Activated CD4-positive, alpha-beta T cell treated with anti-CD3 and anti-CD28 coated beads for 36 hours (primary cell): ENCODE measurements at places on chromosomes 4 and X.

DNA sequence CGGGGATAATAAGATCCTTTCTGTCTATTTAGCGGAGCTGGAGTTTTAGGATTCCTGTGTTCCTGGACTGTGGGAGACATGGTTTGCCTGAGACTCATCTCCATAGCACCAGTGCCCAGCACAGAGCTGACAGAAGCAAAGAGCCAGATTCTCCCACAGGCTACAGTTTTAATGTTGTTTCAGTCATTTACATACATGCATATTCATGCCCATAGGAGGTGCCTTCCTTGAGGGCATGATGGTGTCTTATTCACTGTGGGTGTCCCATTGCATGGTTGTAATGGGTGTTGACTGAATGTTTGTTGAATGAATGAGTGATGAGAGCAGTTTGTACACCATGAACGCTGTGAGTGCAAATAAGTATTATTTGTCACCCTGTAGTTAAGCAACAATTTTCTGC is 260.6 kb downstream of the EVC2 start:
- DNase-seq: no peak

GRCh38 chr4:15913631-15913970 is 24.9 kb downstream of the FGFBP1 start:
- DNase-seq: no peak

DNA sequence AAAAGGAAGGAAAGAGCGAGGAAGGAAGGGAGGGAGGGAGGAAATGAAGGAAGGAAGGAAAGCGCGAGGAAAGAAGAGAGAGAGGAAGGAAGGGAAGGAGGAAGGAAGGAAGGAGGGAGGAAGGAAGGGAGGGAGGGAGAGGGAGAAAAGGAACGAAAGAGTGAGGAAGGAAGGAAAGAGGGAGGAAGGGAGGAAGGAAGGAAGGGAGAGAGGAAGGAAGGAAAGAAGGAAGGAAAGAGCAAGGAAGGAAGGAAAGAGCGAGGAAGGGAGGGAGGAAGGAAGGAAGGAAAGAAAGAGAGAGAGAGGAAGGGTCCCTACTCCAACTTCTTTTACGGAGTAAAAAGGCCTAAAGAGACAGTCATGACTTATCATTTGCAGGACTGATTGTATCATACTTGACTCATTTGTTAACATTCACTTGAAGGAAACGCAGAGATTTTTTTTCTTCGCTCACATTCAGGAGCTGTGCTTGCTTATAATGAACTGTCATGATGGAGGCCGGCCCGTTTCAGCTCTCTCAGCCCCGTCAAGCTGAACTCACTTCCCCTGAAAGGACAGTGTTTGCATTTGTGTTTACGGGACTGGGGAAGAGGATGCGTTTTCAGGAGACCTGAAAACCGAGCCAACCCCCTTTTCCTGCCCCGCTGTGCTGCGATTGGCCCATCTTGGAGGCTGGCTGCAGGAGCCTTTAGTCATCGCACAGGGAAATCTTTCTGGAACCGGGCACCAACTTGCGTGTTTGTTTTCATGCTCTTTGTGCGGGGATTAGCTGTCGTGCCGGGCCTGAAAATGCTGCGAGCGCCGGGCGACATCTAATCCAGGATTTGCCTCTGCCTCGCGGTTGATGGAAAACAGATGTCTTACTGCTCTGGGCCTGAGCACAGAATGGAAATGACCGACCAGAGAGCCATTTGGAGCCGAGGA is 17.8 kb downstream of the TRIM2 start:
- peak; percentile 64 for DNase-seq

- DNase-seq: no peak
These were observed 387.4 kb downstream of the SPOCK3 start for GRCh38 chr4:166846939-166847338.

DNA sequence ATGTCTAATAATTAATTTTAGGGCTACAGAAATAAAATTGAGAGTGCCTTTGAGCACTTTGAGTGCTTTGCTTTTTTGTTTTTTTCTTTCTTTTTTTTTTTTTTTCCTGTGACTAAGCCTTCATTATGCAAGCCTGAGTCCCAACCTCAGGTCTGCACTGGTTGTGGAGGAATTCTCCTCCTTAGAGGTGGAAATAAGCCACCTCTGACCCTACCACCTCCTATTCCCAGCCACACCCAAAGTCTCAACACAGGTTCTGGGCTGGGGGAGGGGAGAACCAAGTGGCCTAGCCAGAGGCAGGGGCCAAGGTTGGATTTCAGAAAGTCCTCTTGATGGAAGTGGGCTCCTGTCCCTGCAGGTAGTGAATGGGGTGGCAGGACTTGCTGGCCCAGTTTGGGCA is 180.2 kb downstream of the ARAP2 start:
- no peak for DNase-seq

GRCh38 chr4:138992676-138993075 is 22.9 kb upstream of the NOCT start:
- no peak for DNase-seq

DNA sequence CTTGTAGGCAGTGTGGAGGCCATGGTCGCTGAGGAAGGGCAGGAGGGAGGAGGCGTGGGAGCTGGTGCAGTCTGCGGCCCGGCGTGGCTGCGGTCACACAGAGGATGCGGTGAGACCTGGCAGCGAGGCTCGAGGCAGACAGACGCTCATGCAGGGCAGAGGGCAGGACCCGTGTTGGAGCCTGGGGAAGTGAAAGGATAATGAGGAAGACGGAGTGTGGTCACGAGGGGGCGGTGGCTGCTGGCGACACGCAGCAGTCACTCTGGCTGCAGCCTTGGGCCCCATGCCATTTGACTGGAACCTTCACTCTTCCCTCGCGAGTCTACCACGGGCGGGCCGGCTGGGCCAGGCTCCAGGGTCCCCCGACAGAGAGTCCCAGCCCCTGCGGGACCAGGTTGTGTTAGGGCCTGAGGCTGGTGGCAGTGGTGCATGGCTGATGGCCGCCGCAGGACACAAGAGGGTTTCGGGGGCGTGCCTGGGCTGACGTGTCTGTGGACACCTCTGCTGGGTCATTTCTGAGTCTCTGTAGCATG is 68.8 kb upstream of the HGFAC start:
- peak; percentile 55 for DNase-seq

DNA sequence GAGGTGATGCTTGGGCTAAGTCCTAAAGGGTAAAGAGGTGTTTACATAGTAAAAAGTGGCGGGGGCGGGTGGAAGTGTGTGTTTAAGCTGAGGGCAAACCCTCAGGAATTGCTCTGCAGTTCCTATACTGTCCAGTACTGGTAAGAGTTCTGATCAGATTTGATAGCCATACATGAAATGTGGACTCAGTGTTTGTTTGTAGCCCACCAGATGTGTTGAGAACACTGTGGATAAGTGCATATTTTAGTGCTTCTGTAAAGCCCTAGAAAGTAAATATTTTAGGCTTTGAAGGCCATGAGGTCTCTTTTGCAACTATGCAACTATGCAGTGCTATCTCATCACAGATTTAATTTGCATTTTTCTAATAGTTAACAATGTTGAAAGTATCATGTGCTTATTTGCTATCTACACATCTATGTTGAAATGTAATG is 80.7 kb upstream of the EOLA2 start:
- DNase-seq: no peak

DNA sequence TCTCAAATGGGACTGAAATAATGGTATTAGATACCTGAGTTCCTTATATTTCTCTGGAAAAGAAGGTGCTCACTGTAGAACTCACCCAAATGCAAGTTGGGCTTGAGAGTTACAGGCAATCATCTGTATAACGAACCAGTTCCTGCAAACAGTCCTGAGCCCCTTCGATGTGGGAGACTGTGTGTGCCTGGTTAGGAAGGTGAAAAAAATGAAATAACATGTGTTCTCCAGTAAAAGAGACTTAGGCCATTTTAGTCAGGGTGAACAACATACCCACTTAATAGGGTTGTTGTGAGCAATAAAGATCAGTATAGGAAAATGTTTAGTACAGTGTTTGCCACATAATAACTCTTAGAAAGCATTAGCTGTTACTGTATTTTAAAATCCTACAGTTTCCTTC is 23.4 kb downstream of the STIM2 start:
- no peak for DNase-seq

DNA sequence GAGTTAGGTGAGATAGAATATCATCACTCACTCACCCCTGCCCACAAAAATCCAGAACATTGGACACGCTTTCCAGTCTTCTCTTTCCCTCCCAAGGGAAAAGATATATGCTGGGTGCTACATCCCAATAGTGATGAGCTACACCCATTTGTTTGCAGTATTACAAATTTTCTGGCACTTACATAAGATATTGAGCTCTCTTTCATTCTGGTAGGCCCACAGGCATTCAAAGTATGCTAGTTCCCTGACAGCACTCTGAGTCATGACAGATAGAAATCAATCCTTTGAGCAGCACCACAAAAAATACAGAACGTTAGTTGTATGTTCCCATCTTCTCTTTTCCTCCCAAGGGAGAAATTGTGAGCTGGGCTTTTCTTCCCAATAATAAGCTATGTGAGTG is 477.6 kb upstream of the GRID2 start:
- DNase-seq: no peak

- no peak for DNase-seq
These were observed 163.2 kb upstream of the SPANXC start for GRCh38 chrX:141405486-141405852.

GRCh38 chrX:78886550-78886949 is 58.6 kb upstream of the P2RY10 start:
- DNase-seq: no peak

DNA sequence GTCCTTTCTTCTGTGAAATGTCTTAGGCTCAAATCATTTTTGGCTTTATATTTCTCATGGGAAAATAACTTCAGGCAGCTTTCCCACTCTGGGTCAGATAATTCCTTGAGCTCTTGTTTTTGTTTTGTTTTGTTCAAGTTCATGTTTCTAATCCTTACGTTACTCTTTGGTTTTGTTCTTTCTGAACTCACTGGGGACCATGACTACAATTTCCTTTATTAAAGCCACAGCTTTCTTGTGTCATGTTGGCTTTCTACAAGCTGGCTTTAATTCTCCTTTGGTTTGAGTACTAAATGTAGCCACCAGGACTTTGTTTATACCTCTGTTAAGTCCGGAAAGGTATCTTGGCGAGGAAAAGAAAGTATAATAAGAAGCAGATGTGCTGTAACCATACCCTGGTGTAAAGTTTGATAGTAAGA is 30.8 kb upstream of the ANXA3 start:
- DNase-seq: no peak

DNA sequence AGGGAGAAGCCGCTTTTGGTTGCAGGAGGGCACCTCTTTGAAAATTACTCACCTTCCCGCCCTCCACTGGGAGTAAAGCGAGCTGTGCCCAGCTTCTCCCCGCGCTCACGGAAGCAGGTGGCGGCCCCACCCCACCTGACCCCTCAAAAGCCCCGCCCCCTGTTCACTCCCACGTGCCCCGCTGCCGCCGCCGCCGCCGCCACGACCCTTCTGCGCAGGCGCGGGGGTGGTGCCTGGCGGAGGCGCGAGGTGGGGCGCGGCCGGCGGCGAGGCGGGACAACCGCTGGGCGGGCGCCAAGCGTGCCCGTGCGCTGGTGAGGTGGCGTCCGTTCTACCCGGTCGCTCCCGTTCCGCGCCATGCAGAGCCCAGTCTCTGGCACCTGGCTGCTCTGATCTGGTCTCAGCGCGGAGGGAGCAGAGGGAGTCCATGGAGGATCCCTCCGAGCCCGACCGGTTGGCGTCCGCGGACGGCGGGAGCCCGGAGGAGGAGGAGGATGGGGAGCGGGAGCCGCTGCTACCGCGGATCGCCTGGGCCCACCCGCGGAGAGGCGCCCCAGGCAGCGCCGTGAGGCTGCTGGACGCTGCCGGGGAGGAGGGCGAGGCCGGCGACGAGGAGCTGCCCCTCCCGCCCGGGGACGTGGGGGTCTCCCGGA is at the start of gene PI4K2B:
PI4K2B (plus strand) TSS at position 297 of the 653 bp plus-strand sequence; CDS start at position 428, 131 bp downstream.
- DNase-seq: peak; percentile 97

DNA sequence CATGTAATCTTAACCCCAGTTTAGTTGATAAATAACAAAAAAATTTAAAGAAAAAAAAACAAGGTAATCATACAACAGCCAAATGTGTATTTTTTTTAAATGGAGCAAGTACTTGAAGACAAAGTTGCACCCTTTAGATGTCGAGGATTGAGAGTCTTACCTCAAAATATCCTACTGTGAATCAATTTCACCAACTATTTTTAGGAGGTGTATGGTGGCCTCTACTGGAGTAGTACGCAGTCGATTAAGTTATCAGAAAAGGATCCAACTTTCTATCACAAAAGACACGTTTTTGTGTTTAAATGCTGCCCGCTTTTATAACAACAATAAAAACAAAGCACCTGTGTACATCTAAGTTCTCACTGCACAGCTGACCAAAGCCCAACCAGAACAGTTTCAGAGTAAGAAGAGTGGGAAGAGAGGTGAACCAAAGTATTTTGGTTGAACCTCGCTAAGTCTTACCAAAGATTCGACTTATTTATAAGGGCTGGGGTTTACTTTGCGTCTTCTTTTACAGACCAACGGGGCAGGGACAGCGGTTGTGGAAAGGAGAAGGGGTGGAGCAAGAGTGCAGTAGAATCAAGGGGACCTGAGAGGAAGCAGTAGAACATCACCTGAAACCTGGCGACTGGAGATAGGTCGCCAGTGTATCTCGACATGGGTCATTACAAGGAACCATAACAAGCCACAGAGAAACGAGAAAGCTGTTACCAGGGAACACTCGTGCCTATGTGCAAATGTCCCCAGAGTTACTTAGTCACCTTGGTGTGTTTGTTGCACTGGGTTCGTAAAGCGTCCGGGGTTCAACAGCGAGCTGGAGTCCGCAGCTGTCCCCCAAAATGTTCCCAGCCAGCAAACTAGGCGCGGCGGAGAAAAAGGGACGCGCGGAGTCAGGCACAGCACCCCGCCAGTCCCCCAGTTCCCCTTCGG is 1.1 kb downstream of the RPS6KA6 start:
- DNase-seq: no peak

DNA sequence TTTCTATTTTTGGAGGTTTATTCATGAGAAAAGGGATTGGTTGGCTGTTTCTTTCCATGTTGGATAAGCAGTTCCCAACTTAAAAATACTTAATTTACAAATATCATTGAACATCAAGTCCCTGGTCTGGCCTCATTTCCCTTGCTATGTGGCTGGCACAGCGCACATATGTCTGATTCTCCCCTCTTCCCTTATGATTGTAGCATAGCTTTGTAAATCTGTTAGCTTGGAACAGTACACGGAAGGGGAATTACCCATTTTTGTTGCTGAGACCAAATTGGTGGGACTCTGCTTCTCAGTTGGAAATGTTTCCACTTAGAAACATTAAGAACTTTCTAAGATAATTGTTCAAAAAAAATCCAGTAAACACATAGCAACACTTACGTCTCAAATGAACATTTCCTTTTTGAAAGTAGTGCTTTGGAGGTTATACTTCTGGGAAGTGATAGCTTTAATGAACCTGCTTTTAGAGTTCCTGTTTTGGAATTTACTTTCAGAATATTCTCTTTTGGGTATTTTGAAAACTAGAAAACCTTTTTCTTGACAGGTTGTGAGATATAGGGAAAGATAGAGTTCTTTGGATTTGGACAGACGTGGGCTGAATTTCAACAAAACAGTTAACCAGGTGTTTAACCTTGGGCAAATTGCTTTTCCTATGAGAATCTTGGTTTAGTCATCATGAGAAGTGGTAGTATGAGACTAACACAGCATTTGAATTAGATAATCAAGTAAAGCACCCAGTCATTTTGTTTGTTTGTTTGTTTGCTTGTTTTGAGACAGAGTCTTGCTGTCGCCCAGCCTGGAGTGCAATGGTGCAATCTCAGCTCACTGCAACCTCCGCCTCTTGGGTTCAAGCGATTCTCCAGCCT is 47.3 kb downstream of the STIM2 start:
- DNase-seq: no peak
